ENCODE measurements at places on chromosomes 2 and 18. TPM values are rescaled to one million over a fixed set of nuclear protein-coding genes. Genes with fewer than 3 reads are reported as not detected.

Gene HOXD3
- 4.8 TPM for total RNA-seq

Gene CNGA3
- 0.15 TPM for total RNA-seq

Gene PDK1
- 19.0 TPM for total RNA-seq

Gene ARHGEF33
- 2.2 TPM for total RNA-seq

Gene STAT4
- total RNA-seq = 1.6 TPM

Gene HAUS1
- total RNA-seq = 44.9 TPM

Data from breast epithelium (tissue), 4 donors.